Activated CD4-positive, alpha-beta T cell treated with anti-CD3 and anti-CD28 coated beads for 36 hours (primary cell): ENCODE measurements at places on chromosomes 1 and 21. TPM values are rescaled to one million over a fixed set of nuclear protein-coding genes. Genes with fewer than 3 reads are reported as not detected.

DNA sequence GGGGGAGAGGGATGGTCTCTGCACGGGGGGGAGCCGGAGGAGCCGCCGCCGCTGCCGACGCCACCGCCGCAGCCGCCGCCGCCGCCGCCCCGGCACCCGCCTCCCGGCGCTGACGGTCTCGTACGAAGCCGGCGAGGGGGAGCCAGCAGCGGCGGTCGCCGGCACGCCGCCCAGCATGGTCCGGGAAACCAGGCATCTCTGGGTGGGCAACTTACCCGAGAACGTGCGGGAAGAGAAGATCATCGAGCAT, 311 bp downstream of the SPEN start:
- peak overlapping the region; percentile 91 for H3K4me3 ChIP-seq
- H3K36me3 ChIP-seq = peaks cover 18% of the 10 kb centered on the region
- H3K27me3 ChIP-seq = no peaks in the 10 kb centered on the region
- H3K27ac ChIP-seq = peak overlapping the region; percentile 76
- DNase-seq = no peak

DNA sequence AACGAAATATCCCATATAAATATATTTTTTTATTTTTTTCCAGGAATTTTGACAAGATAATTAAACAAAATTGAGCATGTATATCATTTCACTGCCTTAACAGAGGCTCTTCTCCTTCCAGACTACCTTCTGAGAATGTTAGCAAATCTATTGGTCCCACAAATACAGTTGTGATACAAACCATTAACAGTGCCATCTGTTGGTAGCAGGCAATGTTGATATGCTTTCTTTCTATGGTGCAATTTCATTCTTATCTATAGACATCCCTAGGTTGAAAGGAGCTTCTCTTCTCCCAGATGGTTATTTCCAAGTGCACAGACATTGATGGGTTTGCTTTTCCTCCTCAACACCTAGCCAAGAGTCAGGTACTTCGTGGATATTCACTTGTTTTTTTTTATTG, 303.6 kb downstream of the USH2A start:
- no peak overlapping the region for H3K4me3 ChIP-seq
- H3K4me1 ChIP-seq = no peaks in the 10 kb centered on the region
- no peaks in the 10 kb centered on the region for H3K27me3 ChIP-seq

DNA sequence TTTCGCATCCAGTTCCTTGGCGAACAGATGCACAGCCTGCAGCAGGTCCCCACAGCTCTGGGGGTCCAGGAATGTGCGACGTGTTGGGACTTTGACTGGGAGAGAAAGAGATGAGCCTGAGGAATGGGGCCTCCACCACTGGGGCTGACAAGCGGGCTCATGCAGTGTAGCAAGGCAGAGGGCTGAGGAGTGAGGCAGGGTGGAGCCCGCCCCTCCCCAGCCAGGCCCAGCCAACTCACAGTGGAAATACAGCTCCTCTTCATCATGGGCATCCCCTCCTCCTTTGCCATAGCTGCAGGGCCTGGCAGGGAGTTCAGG, 30.7 kb downstream of the CDCA8 start:
- DNase-seq = no peak
- H3K36me3 ChIP-seq = no peaks in the 10 kb centered on the region
- H3K27me3 ChIP-seq = peaks cover 8% of the 10 kb centered on the region
- no peak overlapping the region for H3K27ac ChIP-seq
- H3K4me3 ChIP-seq = no peak overlapping the region
- no peaks in the 10 kb centered on the region for H3K4me1 ChIP-seq

DNA sequence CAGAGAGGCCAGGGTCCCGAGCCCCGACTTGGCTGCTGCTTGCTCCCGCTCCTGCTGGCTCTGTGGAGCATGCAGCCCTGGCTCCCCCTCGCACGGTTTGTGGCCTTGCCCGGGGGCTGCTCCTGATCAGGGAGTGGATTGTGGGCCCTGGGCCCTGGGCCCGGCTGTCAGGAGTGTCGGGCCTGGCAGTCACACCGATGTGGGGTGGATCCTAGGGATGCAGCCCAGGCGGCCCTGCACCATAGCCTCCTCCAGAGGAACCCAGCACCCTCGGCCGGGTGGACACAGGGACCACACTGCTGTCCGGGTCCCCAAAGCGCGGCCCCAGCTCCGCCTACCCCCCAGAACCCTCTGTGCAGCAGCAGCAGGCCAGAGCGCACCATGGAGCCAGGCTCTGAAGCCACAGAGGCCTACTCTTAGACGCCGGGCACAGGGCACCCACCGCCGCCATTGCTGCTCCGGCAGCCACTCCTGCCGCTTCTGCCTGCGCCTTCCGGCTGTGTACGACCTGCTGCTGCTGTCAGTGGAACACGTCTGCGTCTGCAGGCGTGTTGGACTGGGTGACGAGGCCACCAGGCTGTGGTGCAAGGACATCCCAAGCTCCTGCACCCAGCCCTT, 9.4 kb downstream of the SLX9 start:
- H3K27ac ChIP-seq = no peak overlapping the region
- no peaks in the 10 kb centered on the region for H3K27me3 ChIP-seq
- DNase-seq = no peak

DNA sequence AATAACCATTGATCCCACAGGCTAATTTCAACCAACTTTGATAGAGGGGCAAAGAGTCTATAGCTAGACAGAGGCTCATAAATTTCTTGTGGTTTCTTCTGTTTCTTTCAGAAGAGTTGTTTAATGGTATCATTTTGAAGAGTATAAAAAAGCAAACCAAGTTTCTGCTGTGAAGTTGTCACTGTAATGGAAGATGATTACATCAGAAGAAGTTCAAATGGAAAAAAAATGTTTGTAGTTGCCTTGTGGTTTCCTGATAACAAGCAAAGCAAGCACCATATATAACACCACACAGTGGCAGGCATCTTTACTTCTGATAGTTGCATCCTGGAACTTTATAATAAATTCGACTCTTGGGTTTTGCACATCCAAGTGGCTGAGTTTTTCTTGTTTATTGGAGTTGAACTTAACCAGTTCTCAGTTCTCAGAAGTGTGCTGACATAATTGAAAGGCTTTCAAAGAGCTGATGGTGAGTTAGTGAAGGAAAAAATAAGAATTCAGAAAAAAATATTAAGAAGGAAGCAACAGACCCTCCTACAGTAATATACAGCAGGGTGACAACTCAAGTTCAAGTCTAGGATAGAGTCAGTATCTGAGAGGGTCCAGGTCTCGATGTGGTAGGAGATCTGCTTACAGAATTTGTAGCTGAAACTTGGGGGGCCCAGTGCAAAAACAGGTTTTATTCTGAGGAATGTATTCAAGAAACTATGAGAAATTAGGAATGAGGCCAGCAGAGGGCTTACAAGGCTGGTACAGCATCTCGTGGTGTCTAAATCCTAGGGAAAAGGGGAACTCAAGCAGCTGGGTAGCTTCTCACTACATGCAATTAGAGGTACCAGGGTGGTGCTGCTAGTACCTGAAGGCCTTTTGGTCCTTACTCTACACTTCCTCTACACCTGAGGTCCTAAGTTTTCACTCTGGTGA, 123.5 kb downstream of the CRB1 start:
- H3K4me3 ChIP-seq = no peak overlapping the region
- H3K27ac ChIP-seq = peak overlapping the region; percentile 26
- no peaks in the 10 kb centered on the region for H3K27me3 ChIP-seq
- no peak for DNase-seq
- H3K4me1 ChIP-seq = peaks cover 33% of the 10 kb centered on the region

DNA sequence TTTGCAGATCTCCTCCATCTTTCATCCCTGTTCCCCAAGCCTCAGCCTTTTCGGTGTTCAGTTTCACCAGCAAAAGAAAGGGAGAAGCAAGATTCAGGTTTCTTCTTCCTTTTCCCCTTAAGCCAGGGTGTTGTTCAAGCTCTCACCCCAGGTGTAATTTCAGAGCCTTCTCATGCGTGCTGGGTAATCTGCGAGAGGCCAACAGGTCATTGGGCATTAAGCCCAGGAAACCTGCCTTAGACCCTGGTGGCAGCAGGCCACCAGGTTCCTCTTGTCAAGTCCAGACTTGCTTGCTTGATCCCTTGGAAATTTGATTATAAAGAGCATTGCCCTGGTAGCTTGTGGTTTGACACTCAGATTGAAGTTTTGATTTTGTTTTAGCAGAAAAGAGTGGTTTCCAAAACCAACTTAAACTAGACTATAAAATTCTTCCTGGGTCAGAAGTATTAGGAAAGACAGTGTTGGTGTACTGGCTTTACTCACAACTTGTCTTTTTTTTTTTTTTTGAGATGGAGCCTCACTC, 6.9 kb downstream of the AKR1A1 start:
- H3K27ac ChIP-seq = peak overlapping the region; percentile 12
- H3K4me1 ChIP-seq = peaks cover 14% of the 10 kb centered on the region
- H3K36me3 ChIP-seq = peaks cover 28% of the 10 kb centered on the region

GRCh38 chr1:47190857-47191256, 1.0 kb upstream of the PDZK1IP1 start:
- H3K27me3 ChIP-seq = peaks cover 5% of the 10 kb centered on the region
- DNase-seq = no peak
- no peak overlapping the region for H3K4me3 ChIP-seq
- no peak overlapping the region for H3K27ac ChIP-seq

DNA sequence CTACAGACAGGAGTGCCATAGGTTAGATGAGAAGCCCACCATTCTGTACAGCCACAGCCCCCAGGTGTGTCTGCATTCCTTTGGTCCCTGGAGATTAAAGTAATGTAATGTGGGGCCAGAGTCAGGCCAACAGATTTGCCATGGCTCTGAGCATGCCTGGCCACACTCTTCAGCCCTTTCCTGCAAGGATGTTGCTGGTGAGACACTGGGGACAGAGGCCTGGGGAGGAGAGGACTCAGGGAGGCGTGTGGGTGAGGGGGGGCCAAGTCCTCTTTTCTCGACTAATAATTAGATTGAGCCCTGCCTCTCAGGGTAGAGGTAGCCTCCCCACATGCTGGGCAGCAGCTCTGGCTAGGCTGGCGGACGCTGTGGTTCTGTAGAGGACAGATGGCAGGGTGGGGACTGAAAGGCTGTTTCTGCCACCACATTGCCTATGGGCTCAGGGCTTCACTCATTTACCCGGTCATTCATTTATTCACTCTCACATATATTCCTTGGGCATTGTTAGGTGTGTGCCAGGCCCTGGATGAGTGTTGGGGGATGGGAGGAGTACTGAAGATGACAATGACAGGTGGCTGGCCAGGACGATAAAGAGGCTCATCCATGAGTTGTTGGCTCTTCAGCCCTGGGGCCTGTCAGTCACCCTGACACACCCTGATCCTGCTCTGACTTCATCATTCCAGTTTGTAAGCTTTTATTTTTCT, 7.1 kb upstream of the PRCC start:
- H3K36me3 ChIP-seq = no peaks in the 10 kb centered on the region
- no peaks in the 10 kb centered on the region for H3K27me3 ChIP-seq
- no peak overlapping the region for H3K27ac ChIP-seq
- peaks cover 4% of the 10 kb centered on the region for H3K4me1 ChIP-seq
- no peak overlapping the region for H3K4me3 ChIP-seq

DNA sequence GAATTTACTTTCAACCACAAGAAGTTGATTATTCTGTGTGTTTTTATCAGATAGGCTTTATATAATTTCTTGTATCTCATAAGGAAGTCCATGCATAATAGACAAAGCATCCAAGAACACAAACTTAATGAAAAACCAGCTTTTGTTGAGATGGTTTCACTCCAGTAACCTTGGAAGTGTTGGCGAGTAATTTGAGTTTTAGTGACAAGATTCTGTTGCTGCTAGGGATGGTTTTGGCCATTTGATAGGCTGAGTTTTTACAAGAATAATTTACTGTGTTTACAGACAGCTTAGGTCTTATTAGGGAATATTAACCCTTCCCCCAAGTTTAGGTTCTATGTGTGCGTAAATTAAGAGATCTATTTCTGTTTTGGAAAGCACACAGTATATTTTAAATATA, 513.6 kb downstream of the USP25 start:
- H3K4me1 ChIP-seq = no peaks in the 10 kb centered on the region
- H3K4me3 ChIP-seq = no peak overlapping the region
- H3K27ac ChIP-seq = no peak overlapping the region
- no peaks in the 10 kb centered on the region for H3K27me3 ChIP-seq

- no peak overlapping the region for H3K27ac ChIP-seq
- H3K4me3 ChIP-seq = no peak overlapping the region
- H3K27me3 ChIP-seq = no peaks in the 10 kb centered on the region
- peaks cover 10% of the 10 kb centered on the region for H3K4me1 ChIP-seq
- peaks cover 10% of the 10 kb centered on the region for H3K36me3 ChIP-seq
Observed at GRCh38 chr1:213110349-213111300, 59.6 kb downstream of the RPS6KC1 start.

DNA sequence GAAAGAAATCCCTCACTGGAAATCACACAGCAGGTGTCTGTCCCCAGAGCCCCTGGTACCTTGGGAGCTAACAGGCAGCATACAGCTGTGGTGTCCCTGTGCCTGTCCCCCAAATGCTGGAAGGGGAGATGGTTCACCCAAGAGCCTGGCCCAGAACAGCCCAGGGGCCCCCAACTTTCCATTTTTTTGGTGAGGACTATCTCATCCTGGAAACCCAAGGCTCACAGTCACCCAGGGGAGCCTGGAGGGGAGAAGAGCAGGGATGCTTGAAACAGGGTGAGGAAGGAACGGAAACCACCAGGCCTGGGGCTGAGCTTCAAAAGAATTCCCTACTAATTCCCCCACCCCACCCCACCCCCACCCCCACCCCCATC, 3.6 kb downstream of the SDC3 start:
- no peak overlapping the region for H3K27ac ChIP-seq
- no peak for DNase-seq
- H3K4me3 ChIP-seq = no peak overlapping the region
- no peaks in the 10 kb centered on the region for H3K36me3 ChIP-seq
- peaks cover 11% of the 10 kb centered on the region for H3K4me1 ChIP-seq

DNA sequence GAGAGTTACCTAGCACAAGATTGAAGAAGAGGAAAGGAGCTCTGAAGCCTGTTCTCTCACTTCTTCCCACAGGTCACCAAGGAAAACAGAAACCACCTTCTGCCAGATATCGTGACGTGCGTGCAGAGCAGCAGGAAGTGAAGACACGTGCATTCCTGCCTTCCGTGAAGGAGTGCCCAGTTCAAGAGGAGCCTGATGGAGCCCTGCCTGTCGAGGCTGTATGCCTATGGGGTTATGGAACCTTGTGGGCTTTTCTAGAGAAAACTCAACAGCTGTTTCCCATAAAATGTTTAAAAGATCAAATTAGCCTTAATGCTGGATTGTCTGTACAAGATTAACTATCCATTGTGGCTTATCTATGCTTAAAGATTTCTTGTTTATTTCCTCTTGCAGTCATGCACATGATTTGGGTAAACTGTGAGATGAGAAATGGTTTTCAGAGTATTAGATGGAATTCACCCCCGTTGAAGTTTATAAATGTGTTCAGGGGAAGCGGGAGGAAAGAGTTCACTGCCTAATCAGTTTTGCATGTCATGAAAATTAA, 27.8 kb downstream of the NTPCR start:
- H3K36me3 ChIP-seq = peaks cover 43% of the 10 kb centered on the region
- no peak overlapping the region for H3K4me3 ChIP-seq
- peak overlapping the region; percentile 75 for H3K27ac ChIP-seq
- no peaks in the 10 kb centered on the region for H3K27me3 ChIP-seq
- DNase-seq = peak; percentile 42
- peaks cover 22% of the 10 kb centered on the region for H3K4me1 ChIP-seq

Gene KANK4
- total RNA-seq = not detected

Gene FABP3
- not detected for total RNA-seq
